Stimulated activated CD4-positive, alpha-beta T cell treated with anti-CD3 and anti-CD28 coated beads, Interleukin-2, amount 100 ng/mL, for 24 hours (primary cell): ENCODE measurements at places on chromosomes 1 and 21.

DNA sequence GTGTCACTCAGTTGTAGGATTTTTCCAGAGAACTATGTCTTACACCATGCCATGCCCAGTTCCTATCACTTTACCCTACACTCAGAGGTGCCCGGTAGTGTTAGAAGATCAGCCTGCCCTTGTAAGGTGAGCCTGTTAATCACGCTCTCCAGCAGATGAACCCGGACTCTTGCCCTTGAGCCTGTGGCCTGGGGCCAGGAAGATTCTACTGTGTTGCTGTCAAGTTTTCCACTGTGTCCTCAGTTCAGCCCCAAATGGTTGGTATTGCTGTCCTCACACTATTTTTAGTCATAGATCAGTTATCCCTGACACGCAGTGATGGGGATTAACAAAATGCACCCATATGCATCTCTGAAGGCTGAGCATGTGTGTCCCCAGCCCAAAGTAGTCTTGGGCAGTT lies 105.0 kb upstream of the SPAG17 start:
- no peak for DNase-seq

DNA sequence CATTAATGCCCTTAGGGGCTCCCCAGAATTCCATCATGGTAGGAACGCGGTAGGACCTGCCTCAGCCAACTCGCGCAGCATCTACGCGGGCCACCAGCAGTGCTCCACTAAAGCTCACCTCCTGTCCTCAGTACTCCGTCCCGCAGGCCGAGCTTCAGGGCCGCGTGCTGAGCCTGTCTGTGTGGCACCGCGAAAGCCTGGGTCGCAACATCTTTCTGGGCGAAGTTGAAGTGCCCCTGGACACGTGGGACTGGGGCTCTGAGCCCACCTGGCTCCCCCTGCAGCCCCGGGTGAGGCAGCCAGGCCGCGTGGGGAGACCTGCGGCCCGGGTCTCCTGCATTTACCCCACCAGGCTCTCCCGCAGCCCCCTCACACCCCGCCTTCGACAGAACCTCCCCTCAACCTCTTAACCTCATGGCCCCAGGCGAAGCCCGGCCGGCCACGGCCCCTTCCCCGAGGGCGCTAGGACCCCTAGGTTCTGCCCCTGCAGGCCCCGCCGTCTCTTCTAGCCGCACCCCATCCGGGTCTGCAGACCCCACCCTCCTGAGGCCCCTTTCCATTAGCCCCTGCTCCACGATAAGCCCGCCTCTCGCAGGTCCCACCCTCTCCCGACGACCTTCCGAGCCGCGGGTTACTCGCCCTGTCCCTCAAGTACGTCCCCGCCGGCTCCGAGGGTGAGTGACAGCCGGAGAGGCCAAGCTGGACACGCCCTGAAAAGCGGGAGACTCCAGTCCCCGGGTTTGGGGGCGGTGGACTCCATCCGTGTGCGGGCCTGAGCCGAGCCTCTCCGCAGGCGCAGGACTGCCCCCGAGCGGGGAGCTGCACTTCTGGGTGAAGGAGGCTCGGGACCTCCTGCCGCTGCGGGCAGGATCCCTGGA lies 9.1 kb downstream of the SYTL1 start:
- DNase-seq = no peak

GRCh38 chr1:92739669-92740524 lies 45.0 kb downstream of the EVI5 start:
- DNase-seq = no peak

GRCh38 chr1:239253032-239253431 lies 133.3 kb upstream of the CHRM3 start:
- no peak for DNase-seq

DNA sequence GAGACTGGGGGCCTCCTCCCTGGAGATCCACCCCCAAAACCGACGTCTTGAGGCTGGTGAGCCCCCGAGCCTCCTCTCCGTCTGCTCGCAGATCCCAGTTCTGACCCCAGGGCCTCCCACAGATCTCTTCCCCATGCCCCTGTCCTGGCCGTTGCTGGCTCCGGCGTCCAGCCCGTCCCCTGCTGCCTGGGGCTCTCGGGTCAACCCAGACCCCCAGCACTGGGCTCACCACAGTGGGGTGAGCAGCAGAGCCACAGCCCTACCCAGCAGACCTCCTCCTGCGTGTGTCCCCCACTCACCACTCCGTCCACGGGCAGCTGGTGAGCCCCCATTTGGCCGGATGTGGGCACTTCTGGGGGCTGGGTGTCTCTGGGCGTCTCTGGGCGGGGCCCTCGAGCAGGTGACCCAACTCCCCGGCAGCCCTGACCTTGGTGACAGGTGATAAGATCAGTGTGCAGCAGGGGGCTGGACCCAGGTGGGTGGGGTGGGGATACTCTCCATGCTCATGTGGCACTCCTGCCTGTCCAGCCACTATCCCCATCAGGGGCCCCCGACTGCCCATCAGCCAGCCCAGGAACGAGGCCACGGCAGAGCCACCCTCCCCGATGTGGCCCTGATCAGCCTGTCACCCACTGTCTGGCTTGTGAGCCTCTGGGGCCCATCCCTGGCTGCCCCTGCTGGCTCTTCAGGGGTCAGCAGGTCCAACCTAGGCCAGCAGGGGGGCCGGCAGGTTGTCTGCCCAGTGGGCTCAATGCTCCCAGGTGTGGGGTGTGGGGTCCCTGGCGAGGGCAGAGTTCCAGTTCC lies 709 bp downstream of the TNFRSF14 start:
- peak; percentile 42 for DNase-seq
